OCI-LY7 (cell line): ENCODE measurements at places on chromosomes 3 and 15.

GRCh38 chr15:75131269-75131643 lies 70.4 kb upstream of the C15orf39 start:
- DNase-seq, result no peak

- no peak for DNase-seq
These were observed 178.0 kb downstream of the FMN1 start for GRCh38 chr15:33016405-33017024.

- DNase-seq, result peak; percentile 15
These were observed 1075.3 kb upstream of the ALCAM start for GRCh38 chr3:104291437-104291851.

- no peak for DNase-seq
These were observed 229.1 kb downstream of the EPHB1 start for GRCh38 chr3:135023996-135024658.

DNA sequence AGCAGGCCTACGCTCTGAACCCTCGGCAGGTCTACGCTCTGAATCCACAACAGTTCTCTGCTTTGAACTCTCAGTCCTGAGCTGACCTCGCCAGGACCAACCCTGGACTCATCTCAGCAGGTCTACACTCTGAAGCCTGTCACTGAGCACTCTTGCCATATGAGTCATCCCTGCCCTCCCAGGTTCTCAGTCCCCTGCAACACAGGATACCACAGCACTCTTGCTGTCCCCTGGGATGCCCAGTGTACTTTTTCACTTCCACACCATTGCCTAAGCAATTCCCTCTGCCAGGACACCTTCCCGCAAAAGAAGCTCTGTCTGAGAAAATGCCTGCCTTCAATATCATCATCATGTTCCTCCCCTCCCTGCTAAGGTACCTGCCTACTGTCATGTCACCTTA lies 42.0 kb downstream of the NUP210 start:
- DNase-seq, result no peak

DNA sequence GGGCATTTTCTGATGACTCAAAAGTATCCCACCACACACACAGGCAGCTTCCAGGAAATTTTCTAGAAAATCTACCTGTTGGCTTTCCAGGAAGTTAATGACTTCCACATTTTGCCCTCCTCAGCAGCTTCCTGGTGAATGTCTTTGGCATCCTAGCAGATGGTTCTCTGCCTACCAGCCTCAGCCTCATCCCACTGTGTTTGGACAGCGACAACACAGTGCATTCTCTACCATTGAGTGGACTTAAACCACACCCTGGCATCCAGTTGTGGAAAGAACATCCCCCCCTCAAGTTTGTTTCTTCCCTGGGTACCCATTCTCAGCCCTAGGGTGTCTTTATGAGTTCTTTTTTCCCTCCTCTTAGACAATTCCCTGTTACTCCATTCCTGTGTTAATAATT lies 50.8 kb upstream of the GADL1 start:
- DNase-seq, result no peak

- DNase-seq, result peak; percentile 80
These were observed 121.6 kb downstream of the TFDP2 start for GRCh38 chr3:142027735-142028134.

DNA sequence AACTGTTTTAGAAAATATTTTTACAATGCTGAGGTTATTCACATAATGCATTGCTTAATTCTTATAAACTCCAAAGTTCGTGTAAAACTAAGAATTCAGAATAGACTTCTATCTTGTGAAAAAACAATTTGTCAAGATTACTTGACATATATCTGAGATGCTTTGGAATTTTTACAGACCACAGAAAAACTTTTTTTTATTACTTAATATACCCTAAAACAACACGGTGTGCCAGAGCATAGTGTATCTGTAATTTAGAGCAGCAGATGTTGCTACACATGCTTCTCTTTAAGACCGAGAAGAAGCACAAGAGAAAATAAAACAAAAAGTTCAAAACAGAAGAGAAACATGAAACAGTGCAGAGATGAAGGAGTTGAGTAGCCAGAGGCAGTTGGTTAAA lies 26.4 kb downstream of the ASB7 start:
- no peak for DNase-seq

DNA sequence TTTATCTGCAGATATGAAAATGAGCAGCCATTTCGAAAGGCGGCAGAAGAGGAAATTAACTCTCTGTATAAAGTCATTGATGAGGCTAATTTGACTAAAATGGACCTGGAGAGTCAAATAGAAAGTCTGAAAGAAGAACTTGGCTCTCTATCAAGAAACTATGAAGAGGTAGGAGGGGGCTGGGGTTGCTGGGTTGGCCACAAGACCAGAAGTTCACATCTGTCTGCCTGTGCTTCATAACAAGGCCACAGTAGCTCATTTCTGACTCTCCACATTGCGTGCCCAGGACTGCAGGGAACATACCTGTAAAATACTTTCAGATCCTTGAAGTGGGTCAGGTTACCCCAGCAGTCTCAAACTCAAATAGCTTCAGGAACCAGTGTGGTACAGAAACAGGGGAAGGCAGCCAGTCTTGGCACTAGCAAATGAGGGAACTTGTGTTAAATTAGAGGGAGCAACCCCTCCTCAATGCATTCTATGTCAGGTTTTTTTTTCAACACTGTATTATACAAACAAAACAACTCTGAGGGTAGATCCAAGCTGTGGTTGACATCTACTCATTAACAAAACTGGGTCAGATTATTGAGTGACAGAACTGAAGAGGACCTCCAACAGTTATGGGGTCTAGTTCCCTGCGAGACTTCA lies 48.7 kb downstream of the BFSP2 start:
- peak; percentile 84 for DNase-seq

DNA sequence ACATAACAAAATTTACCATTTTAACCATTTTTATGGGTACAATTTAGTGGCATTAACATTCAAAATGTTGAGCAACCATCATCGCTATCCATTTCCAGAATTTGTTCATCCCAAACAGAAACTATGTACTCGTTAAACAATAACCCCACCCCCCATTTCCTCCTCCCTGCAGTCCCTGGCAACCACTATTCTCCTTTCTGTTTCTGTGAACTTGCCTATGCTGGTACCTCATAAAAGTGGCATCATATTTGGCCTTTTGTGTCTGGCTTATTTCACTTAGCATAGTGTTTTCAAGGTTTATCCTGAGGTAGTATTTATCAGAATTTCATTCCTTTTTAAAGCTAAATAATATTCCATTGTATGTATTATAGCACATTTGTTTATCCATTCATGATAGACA lies 32.4 kb downstream of the C3orf80 start:
- DNase-seq, result no peak

DNA sequence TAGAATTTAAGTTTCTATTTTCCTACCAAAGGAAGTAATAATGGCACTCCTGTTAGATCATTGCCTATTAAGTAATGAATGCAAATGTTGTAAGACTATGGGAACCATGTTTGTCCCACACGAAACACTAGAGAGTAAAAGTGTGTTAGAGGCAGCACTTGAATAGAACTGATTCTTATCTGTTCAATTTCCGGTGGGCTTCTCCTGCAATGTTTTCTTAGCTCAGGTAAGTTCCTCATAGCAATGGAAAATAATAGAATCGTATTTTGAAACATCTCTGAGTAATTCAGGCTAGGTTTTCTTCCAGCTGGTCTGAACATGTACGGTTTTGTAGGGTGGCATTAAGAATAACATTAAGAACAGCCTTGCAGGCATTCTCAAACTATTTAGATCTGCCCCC lies 145.3 kb upstream of the LIPC start:
- no peak for DNase-seq

GRCh38 chr15:37100109-37100965 lies at the start of gene MEIS2:
Gene MEIS2 (minus strand): TSS chr15:37100549. CDS start chr15:37099466, 1,083 bp downstream.
- DNase-seq, result peak; percentile 89

DNA sequence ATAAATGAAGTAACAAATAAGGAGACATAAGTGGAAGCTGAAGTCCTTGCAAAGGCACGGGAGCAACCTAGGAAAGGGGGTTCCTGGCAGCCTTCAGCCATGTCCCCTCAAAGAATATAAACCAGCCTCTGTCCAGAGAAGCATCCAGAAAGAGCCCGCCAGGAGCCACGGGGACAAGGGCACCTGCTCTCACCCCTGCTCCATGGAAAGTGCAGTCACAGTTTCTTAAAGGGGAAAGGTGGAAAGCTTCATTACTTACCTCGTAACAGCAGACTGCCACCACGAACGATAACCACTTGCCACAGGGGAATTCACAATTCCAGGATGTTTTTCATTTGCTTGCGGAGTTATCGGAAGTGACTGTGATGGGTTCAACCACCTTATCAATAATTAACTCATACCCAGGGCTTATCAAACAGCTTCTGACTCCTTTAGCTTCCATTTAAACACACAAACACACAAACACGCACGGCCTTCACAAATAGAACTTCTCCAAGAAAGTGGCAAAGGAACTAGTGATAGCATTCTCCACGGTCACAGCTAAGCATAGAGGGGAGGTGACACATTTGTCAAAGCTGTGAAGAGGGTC lies 134.2 kb upstream of the IGF1R start:
- DNase-seq, result no peak

DNA sequence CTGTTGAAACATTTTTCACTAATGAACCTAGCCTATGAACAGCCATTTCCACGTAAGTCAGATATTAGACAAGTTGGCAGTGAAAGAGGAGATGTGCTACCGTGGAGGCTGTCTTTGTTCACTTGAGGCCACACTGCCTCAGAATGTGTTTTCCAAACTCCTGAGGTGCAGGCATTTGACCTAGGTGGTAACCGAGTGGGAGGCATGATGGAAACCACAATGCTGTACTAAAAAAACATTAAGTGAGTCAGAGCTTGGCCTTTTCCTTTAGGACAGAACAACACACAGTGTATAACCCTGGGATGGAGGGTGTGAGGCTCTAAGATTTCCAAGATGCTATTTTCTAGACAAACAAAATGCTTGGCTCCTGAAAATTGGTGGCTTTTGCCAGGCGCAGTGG lies 406.3 kb downstream of the SOX2 start:
- DNase-seq, result no peak

- no peak for DNase-seq
These were observed 32.8 kb downstream of the BDH1 start for GRCh38 chr3:197522881-197523441.

- DNase-seq, result no peak
These were observed 953.4 kb downstream of the ZPLD1 start for GRCh38 chr3:103388214-103388613.

DNA sequence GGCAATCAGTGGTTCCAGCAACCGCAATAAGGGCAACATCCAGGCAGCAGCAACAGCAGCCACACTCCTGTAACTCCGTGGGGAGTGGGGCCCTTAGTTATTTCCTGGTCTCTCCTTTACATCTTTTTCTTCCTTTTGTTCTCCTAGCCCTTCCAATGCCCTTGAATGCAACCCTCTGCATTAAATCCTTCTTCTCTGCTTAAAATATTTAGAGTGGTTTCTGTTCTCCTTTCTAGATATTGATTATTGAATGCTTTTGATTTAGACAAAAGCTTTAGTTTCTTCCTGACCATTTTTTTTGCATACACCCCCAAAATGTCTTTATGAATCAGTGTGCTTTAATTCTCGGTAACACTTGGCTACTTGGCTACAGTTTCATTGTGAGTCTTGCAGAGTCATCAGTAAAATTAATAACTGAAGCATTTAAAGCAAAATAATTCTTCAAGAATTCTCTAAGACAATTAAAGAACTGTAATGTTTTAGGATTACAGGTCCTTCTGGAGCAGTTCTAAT lies 586.1 kb downstream of the MECOM start:
- DNase-seq, result no peak

GRCh38 chr15:74615508-74616365 lies at the start of gene CLK3:
Gene CLK3 (plus strand): TSS chr15:74615836. CDS start chr15:74619197, 3,361 bp downstream.
- DNase-seq, result peak; percentile 97

DNA sequence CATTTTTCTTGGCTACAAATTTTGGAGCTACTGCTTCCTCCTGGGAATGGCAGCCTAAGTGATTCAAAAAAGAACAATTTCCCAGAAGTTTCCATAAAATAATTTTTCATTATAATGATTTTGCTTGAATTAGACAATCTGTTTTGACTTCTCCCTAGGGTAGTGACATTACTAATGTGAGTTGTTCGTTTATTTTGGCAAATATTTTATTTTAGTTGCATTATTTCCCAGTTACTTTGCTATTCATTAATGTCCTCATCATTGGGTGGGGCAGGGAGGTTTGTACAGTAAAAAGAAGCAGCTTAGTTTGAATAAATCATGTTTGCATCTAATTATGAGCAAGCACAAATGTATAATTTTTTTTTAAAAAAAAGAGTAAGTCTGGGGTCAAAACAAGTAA lies 686.6 kb downstream of the ROBO2 start:
- DNase-seq, result no peak

GRCh38 chr3:129594409-129594808 lies 12.1 kb downstream of the PLXND1 start:
- DNase-seq, result no peak

DNA sequence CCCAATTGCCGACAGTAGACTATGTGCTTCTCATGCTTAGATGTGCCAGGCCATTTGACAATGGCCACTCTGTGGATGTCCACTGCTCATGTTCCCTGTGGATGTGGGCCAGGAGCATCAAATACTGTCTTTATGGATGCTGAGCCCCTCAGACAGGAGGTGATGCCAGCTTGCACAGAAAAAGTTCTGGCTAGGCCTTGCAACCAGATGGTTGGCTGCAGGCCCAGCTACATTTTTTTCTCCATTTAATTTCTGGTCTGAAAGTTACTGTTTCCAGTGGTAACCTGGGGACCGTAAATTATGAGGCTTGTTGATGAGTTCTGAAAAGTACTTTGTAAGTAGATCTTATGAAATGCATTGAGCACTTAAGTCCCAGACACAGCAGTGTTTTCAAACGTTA lies 228.5 kb downstream of the CHL1 start:
- no peak for DNase-seq

- no peak for DNase-seq
These were observed 246.5 kb upstream of the GOLIM4 start for GRCh38 chr3:168341956-168342936.

DNA sequence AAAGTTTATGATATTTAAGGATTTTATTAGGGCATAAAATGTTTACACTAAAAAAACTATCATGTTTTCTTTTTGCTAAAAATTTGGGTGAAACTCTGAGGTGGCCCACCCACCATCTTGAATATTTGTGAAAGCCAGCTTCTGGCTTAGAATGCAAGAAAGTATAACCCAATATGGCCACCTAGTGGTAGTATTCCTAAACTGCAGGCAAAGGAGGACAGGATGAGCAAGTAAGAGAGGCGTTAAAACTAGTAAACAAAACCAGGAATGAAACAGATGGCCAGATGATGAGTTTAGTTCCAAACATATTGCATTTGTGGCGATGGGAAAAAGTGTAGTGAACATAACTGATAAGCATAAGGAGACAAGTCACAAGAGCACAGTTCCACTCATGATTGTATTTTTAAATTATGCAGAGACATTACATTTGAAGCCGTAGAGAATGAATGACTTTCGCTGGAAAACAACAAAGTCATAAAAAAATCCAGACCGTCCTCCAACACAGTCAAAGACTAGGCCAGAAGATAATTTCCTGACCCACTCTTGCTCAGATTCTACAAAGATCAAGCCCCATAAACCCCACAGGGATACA lies 103.3 kb upstream of the PRTG start:
- peak; percentile 71 for DNase-seq
